Amniotic stem cell (primary cell): ENCODE measurements at places on chromosomes 7 and 10.

DNA sequence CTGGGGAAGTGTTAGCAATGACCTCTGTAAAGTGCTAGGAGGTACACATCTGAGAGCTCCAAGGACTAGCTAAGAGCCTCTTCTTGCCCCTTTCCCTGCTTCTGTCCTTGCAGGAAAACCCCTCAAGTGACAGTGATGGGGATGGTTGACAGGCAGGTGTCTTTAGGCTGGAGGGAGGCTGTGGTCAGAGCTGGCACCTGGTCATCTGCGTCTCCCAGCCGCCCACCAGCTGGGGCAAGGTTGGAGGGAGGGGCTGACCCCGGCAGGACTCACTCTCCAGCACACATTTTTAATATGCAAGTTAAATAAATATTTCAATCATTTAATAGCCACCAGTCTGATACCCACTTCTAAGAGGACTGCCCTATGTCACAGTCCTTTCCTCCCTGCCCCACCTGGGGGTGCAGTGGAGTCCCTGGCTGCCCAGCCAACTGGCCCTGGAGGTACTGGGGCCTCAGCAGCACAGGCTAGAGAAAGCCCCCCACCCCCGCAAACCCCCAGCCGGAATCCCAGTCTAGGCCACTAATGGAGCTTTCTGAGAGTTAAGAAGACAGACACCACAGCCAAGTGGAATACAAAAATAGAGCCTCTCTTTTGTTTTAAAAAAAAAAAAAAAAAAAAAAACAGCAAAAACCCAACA lies 6.3 kb downstream of the FGF8 start:
- no peak for DNase-seq

DNA sequence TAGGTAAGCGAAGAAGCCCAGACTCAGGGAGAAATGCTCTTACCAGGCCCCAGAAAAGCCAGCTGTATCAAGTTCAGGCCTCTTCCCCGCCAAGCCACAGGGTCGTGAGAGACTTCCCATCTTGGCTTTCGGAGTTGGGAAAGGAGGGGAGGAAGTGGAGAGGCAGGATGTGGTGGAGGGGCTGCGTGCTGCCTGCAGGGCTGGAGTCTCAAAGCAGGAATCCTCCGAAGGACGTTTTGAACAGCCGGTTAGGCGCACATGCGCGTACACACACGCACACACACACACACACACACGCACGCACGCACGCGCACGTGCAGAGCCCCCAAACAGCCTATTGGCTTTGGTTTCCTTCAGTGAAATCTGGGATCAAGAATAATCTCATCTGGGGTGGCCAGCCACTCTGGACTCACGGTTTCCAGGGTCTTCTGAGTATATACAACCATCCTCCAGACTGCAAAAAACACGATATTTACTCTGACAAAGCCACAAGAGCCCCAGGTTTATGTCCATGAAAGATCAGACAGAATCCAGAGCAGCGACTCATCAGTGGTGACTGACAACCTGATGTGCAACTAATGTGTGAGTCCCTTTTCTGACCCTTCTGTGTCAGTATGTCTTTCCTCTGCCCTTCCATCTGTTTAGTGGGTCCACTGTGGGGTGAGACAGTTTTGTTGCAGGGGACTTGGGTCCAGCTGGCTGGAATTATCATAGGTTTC lies 115.0 kb upstream of the ZNF438 start:
- DNase-seq, result no peak

DNA sequence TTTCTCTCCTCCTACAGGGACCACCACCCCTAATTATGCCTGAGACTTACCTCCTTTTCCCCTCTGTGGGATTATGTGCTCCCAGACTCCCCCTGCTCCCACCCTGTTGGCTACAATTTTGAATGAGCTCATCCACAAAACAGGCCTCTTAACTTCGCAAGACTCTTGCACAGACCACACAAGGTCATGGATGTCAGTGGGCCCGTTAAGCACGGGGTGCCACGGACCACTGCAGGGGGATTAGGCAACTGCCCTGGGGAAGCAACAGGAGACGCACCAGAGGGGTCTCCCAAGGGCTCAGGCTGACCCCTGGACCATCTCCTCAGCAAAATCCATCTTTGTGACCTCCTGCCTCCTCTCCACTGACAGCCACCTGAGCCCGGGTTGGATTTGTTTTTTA lies 42.1 kb upstream of the COL13A1 start:
- DNase-seq, result no peak

DNA sequence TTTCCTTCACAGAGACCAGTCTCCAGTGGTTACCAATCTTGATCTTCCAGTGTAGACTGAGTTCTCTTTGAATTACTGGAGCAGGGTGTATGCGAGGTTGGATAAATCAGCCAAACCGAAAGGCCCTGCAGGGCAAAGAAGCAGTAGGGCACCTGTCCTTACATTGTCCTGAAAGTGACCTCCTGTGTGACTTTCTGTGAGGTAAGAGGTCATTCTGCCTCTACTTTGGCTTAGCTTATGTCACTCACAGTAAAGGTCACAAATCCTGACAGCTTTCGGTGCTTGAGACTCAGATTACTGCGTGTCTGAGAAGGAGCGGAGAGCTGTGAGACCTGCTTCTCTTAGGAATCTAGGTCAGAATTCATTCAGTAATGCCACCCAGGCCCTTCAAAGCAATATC lies 252.7 kb upstream of the ETV1 start:
- no peak for DNase-seq

DNA sequence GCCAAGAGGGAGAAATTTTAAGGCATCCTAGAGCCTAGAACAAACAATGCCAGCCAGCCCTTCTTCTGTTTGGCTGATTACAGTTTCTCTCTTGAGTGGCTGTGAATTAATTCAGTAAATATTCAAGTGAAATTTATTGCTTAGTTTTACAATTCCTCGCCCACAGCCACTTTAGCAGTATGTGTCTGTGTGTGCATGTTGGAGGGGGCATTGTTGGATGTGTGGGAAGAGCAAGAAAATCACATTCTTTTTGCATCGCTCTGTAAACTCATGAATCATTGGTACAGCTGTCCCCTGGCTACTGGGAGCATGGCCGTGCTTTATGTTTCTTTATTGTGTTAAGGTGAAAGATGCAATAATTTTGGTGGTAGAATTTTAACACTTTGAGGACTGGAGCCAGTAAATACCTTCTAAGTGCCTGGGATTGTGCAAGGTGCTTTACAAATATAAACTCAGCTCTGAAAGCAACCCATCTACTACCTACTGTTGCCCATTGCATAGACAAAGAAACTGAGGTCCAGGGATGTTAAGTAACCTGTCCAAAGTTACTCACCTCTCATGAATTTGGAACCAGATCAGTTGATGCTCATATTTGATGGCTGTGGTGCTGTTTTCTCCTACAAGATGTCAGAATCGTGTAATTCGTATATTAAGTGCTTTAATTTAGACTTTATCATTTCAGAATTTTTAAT lies 89.9 kb upstream of the BTBD16 start:
- peak; percentile 27 for DNase-seq

GRCh38 chr7:30920584-30921539 lies 9.2 kb downstream of the AQP1 start:
- DNase-seq, result no peak
